Thoracic aorta (tissue), 2 donors: ENCODE measurements at places on chromosomes 2 and 18. TPM values are rescaled to one million over a fixed set of nuclear protein-coding genes. Genes with fewer than 3 reads are reported as not detected.

SCYGR4 gene
- not detected for total RNA-seq

ARHGAP25 gene
- 14.5 TPM for total RNA-seq

NOSTRIN gene
- 5.3 TPM for total RNA-seq

REG1B gene
- 1.8 TPM for total RNA-seq

L3MBTL4 gene
- 5.3 TPM for total RNA-seq

GCFC2 gene
- total RNA-seq = 29.2 TPM

CLEC4F gene
- total RNA-seq = 0.54 TPM

REG3A gene
- 8.3 TPM for total RNA-seq

GRCh38 chr18:3071676-3072075, 58.7 kb upstream of the LPIN2 start:
- no peaks in the 10 kb centered on the region for H3K27me3 ChIP-seq
- no peak overlapping the region for H3K4me3 ChIP-seq
- no peak for DNase-seq
- H3K27ac ChIP-seq = no peak overlapping the region

DNA sequence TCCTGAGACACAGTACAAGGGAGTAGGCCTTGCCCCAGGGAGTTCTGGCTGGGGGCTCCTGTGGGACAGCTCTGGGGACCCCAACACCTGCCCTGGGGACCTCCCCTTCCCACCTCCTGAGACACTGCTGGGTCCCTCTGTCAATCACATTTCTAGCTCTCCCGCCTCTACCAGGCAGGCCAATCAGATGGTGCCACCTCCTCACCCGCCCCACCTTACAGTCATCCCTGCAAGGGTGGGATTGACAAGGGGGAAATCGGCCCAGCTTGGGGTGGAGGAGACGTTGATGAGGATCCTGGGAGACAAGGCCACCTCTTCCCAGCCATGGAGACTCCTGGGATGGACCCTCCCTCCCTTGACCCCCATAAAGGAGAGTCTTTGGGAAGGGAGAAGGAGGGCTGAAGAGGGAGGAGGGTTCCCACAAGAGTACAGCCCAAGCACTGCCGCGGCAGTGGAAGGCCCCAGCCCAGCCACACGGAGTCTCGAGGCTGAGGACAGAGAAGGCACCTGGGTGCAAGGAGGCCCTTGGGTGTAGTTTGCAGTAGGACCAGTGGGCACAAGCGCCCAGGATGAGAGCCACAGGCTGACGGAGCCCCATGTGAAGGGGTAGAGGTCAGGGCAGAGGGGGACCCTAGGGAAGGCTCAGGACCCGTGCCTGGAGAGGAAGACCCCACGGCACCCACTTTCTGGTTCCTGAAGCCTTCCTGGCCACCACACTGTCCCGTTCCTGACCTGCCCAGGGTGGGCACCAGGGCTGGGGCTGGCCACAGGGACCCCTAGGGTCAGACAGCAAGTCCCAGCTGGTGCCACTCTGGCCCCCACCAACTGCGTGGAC, 109.9 kb upstream of the OTOS start:
- peak overlapping the region; percentile 31 for H3K4me3 ChIP-seq
- no peak for DNase-seq
- no peaks in the 10 kb centered on the region for H3K36me3 ChIP-seq
- peaks cover 45% of the 10 kb centered on the region for H3K4me1 ChIP-seq

DNA sequence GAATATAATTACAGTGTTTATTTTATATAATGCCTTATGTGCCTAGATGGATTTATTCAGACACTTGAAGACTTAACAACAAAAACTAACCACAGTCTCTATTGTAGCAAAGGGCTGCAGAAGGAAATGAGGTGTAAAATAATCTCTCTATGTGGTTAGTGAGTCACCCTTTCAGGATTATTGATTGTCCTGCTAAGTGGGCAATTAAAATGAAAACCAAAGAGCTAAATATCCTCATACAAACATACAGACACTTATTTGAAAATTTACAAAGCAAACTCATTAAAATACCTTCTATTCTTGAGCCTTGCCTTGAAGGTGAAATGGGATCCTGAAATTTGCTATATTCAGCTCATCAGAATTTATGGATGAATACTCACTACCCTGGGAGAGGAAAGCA, 27.7 kb upstream of the DCC start:
- H3K36me3 ChIP-seq = no peaks in the 10 kb centered on the region
- no peak overlapping the region for H3K4me3 ChIP-seq
- no peak for DNase-seq
- no peak overlapping the region for H3K27ac ChIP-seq
- no peaks in the 10 kb centered on the region for H3K27me3 ChIP-seq

- H3K4me3 ChIP-seq = no peak overlapping the region
- peak overlapping the region; percentile 40 for H3K27ac ChIP-seq
- peaks cover 9% of the 10 kb centered on the region for H3K4me1 ChIP-seq
- no peaks in the 10 kb centered on the region for H3K27me3 ChIP-seq
These were observed 17.5 kb downstream of the KIDINS220 start for GRCh38 chr2:8819948-8820347.

DNA sequence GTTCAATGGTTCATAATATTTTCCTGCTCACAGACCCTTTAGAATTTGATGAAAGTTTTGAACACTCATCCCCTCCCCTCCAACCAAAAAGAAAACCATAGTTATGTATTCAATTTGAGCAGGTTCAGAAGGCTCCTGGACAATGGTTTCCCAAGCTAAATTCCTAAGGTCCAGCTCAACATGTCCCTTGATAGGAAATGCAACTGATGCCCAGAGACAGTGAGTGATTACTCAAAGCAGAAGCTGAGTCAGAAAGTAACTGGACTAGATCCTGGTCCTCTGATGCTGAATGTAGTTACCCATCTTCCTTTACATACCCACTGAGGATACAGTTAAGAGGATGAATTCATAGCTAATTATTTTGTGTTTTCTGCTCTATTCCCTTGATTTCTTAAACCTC, 218.9 kb upstream of the NCKAP5 start:
- no peak overlapping the region for H3K4me3 ChIP-seq
- H3K36me3 ChIP-seq = no peaks in the 10 kb centered on the region
- no peak overlapping the region for H3K27ac ChIP-seq

GRCh38 chr2:233476651-233477547, 89.7 kb downstream of the USP40 start:
- no peak overlapping the region for H3K27ac ChIP-seq
- H3K4me3 ChIP-seq = no peak overlapping the region
- H3K4me1 ChIP-seq = peaks cover 36% of the 10 kb centered on the region
- DNase-seq = no peak

DNA sequence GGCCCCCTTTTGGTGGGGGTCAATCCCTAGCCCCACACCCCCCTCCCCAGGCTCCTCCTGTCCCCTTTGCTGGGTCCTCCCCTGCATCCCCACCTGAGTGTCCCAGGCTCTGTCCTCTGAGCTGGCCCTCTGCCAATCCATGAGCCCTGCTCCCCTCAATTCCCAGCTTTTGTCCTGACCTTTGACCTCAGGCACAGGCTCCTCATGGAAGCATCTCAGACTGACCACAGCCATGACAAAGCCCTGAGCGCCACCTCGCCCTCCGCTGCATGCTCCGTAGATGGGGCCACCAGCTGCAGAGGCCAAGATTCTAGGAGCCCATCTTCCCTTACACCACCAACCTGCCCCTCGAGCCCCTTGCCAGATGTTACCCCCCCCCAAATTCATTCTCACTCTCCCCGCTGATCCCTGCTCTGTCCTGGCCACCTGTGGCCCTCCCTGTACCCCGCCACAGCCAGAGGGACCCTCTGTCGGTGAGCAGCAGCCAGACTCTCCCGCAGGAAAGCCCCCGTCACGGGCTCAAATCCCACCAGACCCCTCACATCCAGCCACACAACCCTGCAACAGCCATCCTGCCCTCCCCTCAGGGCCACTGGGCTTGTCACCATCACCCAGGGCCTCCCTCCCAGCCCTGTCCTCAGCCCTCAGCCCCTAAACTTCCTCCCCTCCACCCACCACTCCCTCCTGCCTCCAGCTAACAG, 206.0 kb downstream of the MGAT5 start:
- no peak overlapping the region for H3K4me3 ChIP-seq
- no peaks in the 10 kb centered on the region for H3K27me3 ChIP-seq
- H3K27ac ChIP-seq = no peak overlapping the region
- DNase-seq = no peak

- H3K27ac ChIP-seq = no peak overlapping the region
- H3K4me3 ChIP-seq = no peak overlapping the region
- no peaks in the 10 kb centered on the region for H3K4me1 ChIP-seq
- H3K27me3 ChIP-seq = no peaks in the 10 kb centered on the region
- no peaks in the 10 kb centered on the region for H3K36me3 ChIP-seq
- DNase-seq = no peak
These were observed 946.9 kb upstream of the SOX11 start for GRCh38 chr2:4745056-4745991.

- H3K36me3 ChIP-seq = no peaks in the 10 kb centered on the region
- DNase-seq = no peak
- H3K27ac ChIP-seq = no peak overlapping the region
- H3K27me3 ChIP-seq = no peaks in the 10 kb centered on the region
- no peak overlapping the region for H3K4me3 ChIP-seq
- no peaks in the 10 kb centered on the region for H3K4me1 ChIP-seq
These were observed 72.6 kb upstream of the RAB6C start for GRCh38 chr2:129906861-129907235.

DNA sequence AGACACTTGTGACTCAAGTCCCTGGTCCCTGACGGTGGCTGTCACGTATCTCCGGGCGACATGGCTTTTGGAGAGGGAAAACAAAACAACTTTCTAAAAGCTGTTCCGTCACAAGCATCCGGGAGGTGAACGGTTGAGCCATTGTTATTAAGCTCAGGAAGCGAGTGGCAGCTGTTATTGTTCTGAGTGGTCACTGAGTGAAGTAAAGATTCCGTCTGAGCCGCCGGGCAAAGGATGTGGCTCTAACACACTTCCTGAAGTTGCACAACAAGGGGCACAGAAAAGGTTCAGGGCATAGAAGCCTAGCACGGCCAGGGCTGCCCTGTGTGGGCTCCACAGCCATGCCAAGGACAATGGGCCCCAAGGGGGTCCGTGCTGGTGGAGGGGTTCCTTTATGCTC, 24.3 kb downstream of the INPP5D start:
- no peaks in the 10 kb centered on the region for H3K27me3 ChIP-seq
- no peaks in the 10 kb centered on the region for H3K4me1 ChIP-seq
- H3K4me3 ChIP-seq = no peak overlapping the region
- H3K36me3 ChIP-seq = no peaks in the 10 kb centered on the region
- H3K27ac ChIP-seq = no peak overlapping the region

DNA sequence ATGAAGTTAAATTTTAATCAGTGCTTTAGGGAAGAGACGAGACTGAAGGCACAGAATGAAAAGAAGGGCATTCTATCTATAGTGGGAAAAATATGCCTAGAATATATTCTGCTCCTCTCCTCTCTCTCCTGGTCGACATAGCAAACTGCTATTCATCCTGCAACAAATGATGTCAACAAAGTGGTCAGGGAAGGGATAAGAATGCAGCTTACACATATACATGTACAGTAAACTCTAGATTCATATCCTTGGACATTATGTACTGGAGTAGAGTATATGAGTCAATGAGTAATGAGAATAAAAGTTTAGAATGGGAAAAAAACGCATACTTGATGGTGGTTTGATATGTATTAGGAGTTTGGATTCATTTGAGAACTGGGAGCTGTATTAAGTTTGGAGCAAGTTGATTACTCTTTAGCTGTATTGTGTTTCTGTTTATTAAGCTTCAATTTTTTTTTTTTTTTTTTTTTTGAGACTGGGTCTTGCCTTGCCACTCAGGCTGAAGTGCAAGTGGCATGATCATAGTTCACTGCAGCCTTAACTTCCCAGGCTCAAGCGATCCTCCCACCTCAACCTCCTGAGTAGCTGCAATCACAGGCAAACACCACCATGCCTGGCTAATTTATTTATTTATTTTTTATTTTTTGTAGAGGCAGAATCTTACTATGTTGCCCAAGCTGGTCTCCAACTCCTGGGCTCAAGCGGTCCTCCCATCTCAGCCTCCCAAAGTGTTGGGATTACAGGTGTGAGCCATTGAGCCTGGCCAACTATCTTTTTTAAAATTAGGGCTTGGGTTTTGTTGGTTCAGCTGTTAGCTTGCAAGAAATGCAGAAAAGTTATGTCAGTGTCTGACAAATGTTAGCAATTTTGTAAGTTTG, 53.8 kb downstream of the STAT1 start:
- H3K4me1 ChIP-seq = peaks cover 13% of the 10 kb centered on the region
- H3K27ac ChIP-seq = no peak overlapping the region
- DNase-seq = no peak
- H3K4me3 ChIP-seq = no peak overlapping the region
- no peaks in the 10 kb centered on the region for H3K27me3 ChIP-seq

DNA sequence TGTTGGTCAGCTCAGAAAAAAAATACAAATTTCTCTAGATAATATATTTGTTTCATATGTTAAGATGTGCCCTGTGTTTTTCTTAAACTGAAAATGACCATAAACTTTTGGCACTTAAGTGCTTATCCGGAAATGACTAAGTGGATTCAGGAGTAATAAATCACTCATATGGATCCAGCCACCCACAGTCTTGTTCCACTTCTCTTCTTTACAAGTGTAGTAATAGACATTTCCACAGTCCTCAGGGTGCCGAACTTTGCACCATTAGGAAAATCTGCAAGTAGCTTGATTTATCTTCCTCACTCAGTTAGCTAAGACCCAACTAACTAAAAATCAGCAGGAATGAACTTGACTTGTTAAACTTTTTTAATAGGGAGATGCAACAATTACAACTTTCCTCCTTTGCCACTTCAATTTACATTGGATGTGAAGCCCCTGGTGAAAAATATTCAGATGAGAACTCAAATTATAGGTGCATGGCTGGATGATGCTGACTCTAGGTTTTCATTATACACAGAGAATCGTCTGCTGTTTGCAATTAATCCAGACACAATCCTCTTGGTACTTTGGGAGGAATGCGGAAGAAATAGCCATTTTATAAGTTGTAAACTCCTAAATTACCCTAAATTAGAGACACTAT, 322.5 kb downstream of the ARHGAP15 start:
- H3K27ac ChIP-seq = no peak overlapping the region
- no peak for DNase-seq
- H3K4me1 ChIP-seq = no peaks in the 10 kb centered on the region
- H3K4me3 ChIP-seq = no peak overlapping the region
- no peaks in the 10 kb centered on the region for H3K27me3 ChIP-seq
- no peaks in the 10 kb centered on the region for H3K36me3 ChIP-seq

DNA sequence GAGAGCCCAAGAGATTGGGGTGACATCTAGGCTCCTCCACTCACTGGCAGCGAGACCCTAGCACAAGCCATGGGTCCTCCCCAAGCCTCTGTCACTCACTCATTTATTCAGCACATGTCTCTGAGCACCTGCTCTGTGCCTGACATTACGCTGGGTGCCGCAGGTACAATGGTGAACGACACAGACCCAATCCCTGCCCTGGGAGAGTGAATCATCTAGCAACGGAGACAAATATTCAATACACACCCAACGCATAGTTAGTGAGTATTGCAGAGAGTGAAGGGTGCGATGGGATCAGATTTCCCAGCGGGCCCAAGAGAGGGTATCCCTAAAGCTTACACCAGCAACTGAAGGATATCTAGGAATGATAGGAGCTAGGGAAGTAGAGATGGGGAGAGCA, 45.5 kb downstream of the ZFP36L2 start:
- no peak overlapping the region for H3K27ac ChIP-seq
- H3K4me3 ChIP-seq = no peak overlapping the region
- no peaks in the 10 kb centered on the region for H3K36me3 ChIP-seq
- no peaks in the 10 kb centered on the region for H3K27me3 ChIP-seq
- H3K4me1 ChIP-seq = peaks cover 5% of the 10 kb centered on the region
- no peak for DNase-seq
